ENCODE measurements at places on chromosomes 6 and 20.

GRCh38 chr6:9628819-9629218, 786.1 kb downstream of the TFAP2A start:
- no peak for DNase-seq

GRCh38 chr6:3307436-3307835, 48.7 kb downstream of the PSMG4 start:
- DNase-seq, result no peak

DNA sequence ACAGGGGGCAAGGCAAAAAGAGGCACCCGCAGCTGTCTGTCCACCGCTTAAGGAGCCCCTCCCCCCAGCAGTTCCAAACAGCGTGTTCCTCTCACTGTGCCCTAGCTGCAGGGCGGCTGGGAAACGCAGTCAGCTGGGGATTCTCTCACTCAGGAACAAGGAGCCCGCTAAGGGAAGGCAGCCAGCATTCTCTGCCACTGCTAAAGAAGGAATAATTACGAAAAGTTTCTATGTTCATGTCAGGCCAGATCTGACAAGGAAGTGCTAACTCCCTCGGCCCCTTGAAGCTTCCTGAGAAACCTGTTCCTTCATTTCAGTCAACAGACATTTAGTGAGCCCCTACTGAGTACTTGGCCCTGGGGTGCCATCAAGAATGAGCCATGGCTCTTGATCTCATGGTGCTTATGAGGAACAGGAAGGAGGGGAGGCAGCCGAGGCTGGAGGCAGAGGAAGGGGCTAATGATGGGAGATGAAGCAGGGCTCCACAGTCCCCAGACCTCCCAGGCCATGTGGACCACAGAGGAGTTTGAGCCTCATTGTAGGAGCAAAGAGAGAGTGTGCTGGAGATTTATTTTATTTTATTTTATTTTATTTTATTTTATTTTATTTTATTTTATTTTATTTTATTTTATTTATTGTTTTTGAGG, 101.7 kb upstream of the PMEPA1 start:
- no peak for DNase-seq

DNA sequence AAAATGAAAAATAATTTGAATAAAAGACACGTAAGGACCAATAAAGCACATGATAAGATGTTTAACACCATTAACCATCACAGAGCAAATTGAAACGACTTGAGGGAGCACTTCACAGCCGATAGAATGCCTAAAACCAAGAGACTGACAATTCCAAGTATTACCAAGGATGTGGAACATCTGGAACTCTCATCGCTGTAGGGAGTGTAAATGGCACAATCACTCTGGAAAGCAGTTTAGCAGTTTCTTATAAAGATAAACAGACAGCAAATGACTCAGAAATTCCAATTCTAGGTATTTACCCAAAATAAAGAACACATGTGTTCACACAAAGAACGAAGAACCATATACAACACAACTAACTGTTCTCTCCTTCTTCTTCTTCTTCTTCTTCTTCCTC, 8.5 kb upstream of the UBD start:
- DNase-seq, result no peak

DNA sequence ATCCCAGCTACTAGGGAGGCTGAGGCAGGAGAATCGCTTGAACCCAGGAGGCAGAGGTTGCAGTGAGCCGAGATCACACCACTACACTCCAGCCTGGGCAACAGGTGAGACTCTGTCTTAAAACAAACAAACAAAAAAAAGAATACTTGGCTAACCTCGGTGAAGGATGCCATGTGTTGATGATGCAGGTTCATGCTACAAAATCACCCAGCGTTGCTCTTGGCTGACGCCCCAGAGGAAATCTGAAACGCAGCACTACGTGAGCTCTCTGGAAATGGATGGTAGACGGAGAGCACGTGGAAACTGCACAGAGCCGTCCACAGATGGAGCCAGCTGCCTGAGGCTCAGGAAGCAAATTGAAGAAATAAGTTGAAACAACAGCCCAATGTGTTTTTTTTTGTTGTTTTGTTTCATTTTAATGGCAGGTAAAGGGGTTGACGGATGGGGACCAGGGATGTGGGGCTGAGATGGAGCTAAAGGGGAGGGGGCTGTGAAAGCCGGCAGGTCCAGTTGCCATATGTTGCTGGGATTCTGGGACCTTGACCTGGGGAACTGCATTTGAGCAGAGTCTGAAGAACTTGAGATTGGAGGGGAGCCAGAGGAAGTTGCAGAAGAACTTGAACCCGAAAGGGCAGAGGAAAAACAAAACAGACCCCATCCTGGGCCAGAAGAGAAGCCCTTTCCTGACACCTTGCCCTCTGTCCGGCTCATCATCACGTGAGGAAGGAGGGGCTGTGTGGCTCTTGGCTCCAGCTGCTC, 12.8 kb upstream of the MANBAL start:
- no peak for DNase-seq

- no peak for DNase-seq
Measured at GRCh38 chr6:29728875-29729270, 5.6 kb downstream of the HLA-F start.

DNA sequence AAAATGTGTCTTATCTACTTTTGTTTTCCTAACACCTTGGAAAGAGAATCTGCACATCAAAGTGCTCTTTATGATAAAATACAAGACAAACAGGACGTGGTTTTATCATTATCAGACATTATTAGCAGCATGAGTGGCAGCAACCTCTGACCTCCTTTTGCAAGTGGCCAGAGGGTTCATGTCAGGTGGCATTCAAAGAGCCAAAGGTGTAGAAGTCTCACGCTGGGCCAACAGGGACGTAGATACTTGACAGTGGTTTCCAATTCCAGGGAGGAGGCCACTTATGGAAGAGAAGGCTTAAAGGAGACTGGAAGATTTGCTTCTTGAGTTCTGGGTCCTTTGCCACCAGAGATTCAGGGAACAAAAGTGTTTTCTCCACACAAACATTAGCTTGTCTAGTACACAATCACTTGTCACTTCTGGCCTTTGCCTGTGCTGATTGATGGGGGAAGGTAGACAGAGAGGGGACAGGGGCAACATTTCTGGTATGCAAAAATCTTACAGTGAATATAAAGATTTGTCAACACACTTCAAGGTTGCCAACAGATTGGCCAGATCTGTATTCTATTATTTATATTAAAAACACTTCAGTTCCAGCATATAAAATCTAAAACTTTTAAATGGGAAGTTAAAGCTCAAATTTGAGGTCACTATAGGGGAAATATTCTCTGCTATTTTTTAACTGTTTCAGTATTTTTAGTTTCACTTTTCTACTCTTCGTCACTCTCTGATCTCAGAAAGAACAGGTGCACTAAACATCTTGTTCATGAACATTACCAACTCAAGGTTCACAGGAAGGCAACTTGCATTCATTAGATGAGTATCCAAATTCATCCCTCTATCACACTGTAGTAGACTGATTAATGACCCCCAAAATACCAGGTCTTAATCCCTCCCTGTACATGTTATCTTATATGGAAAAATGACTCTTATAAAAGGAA, 52.1 kb upstream of the FBXO30 start:
- no peak for DNase-seq

All from NCI-H1930 (cell line).